Retina (tissue), 1 donor: ENCODE measurements at places on chromosomes 4 and X.

DNA sequence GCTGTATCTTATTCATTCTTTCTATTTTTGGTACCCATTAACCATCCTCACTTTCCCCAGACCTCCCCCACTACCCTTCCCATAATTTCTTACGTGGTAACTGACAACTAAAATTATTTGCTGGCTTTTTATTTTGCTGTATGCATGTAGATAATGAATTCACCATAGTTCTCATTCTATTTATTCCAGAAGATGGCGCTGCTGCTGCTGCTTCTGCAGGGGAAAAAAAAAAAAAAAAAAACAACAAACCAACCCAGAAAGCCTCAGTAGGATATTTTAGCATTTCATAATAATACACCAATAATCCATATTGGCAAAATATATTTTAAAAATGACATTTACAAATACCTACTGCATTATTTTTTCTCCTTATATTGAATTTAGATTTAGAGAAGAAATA is 416.6 kb upstream of the MAGEB18 start:
- DNase-seq, result peak; percentile 31

- no peak for DNase-seq
Observed at GRCh38 chr4:56186808-56187523, 200.3 kb downstream of the AASDH start.

- no peak for DNase-seq
Observed at GRCh38 chr4:116070283-116070682, 956.9 kb upstream of the NDST4 start.

- DNase-seq, result no peak
Observed at GRCh38 chr4:95087657-95088455, 330.1 kb downstream of the BMPR1B start.

DNA sequence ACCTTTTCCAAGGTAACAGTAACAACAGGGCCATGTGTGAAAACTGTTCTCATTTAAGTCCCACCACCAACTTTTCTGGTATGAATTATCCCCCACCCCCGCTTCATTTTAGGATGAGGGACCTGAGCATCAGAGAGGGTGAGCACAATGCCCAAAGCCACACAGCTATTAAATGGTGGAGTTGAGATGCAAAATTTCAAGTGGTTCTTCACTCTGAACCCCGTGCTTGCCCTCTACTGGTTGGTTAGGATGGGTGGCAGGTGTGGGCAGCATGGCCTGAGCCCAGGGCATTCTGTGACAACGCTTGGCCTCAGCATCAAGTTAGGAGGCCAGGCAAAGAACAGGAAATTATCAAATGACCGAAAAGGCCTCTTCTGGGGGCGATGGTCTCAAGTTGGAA is 33.5 kb downstream of the MED28 start:
- no peak for DNase-seq

DNA sequence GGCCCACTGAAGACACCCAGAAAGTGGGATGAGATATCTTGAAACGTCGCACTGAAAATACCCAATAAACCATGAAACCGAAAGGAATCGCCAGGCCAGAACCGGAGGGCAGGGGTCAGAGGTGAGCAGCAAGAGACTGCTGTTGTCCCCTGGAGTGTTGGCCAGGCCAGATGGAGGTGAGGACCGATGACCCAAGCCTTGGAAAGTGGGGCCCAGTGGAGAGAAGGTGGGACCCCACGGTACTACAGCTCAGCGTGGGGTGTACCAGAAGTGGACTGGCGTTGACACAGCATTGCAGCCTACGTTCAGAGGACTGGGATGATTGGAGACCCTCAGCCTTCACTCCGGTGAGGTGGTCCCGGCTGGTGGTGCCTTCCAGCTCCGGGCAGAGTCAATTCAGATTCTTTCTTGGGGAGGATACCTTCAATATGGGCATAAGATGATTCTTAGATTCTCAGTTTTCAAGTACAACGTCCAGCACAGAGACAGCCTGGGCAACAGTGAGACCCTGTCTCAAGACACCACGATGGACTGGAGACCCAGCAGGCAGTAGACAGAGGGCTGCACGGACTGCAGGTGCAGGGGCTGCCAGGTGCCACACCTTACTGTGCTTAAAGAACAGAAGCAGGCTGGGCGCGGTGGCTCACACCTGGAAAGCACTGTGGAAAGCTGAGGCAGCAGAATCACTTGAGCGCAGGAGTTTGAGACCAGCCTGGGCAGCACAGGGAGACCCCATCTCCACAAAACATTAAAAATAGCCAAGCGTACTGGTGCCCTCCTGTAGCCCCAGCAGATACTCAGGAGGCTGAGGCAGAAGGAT is 23.3 kb downstream of the MAEA start:
- DNase-seq, result no peak

DNA sequence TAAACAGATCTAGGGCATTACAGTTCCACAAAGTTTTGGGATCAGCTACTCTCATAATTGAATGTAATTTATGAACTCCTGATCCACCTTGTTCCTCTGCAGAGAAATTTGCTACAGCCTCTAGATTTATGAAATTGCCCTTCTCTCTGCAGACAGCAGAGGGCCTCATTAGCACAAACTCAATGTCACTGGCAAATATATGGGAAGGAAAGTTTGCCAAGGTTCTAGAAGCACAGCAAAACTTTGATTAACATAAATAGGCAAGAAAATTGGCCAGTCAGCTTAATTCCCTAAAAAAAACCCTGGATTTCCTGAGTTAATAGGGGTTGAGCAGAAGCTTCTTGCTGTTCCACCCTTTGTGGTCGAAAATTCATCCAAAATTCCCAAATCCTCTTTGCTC is 31.5 kb downstream of the PRPS1 start:
- DNase-seq, result peak; percentile 23

- DNase-seq, result no peak
Observed at GRCh38 chrX:119235051-119235511, 1.0 kb upstream of the PGRMC1 start.

DNA sequence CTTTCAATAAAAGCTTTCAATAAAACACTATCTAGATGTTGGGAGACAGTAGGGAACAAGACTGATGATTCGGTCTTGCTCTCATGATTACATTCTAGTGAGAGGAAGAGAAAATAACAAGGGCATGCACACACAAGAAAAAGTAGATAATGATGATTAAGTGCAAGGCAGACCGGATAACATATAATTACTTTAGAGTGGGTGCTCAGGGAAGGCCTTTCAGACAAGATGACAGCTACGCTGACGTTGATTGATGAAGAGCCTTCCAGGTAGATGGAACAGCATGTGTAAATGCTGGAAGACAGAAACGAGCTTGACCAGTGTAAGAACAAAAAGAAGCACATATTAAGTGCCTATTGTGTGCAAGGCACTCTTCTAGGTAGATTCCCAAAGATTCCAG is 43.4 kb downstream of the TXK start:
- DNase-seq, result no peak

GRCh38 chr4:102610476-102610875 is 109.3 kb downstream of the NFKB1 start:
- no peak for DNase-seq

DNA sequence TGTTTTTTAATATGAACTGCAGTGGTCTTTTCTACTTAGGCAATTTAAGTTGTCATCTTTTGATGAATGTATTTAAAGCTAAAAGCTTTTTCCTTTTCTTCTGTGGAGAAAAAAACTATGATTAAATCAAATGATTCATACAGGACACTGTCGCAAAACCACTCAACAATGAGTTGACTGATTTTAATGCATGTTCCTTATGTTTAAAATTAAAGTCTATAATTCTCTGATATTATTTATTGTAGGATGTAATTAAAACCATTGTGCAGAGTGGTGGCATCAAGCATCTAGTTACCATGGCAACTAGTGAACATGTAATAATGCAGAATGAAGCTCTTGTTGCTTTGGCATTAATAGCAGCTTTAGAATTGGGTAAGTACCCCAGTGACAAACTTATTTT is 172.5 kb downstream of the RAP1GDS1 start:
- DNase-seq, result no peak

DNA sequence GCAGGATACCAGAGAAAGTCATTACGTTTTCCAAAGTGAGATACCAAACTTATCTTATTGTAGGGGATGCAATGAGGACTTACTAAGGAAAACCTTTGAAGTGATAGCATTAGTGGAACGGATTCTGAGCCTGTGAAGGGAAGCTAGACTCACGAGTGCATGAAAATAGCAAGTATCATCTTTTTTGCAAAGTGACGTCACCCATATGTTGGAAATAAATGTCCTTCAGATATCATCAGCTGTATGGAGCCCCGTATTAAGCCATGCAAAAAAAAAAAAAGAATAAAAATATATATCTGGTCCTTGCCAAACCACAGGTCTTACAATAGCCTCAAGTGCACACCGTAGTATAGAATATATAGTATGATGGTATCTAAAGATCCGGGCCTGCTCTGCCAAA is 46.8 kb upstream of the ITM2A start:
- no peak for DNase-seq

- DNase-seq, result no peak
Observed at GRCh38 chr4:93730251-93730650, 98.3 kb upstream of the ATOH1 start.
